ENCODE measurements at places on chromosomes 1 and 21.

DNA sequence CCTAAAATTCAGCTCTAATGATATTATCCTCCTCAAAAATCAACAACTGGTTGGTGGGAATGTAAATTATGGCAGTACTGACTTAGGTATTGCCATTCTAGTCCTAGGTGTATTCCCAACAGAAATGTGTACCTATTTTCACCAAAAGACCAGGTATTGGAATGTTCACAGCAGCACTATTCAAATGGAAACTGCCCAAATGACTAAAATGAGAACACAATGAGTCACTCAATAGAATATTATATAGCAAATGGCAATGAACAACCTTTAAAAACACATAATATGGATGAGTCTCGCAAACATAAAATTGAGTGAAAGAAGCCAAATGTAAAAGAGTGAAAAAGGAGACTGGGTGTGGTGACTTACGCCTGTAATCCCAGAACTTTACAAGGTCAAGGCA lies 44.9 kb downstream of the GADD45A start:
- no peak for DNase-seq

GRCh38 chr1:30159015-30159414 lies 564.4 kb downstream of the MATN1 start:
- DNase-seq = no peak

GRCh38 chr1:32892368-32893197 lies 6.3 kb downstream of the HPCA start:
- no peak for DNase-seq

- no peak for DNase-seq
Measured at GRCh38 chr21:15282665-15283064, 217.9 kb upstream of the NRIP1 start.

- DNase-seq = no peak
Measured at GRCh38 chr21:42584296-42584641, 69.2 kb upstream of the PDE9A start.

- DNase-seq = no peak
Measured at GRCh38 chr1:48495911-48496310, 23.9 kb upstream of the SPATA6 start.

- DNase-seq = peak; percentile 54
Measured at GRCh38 chr21:45167796-45168222, 93.4 kb downstream of the ADARB1 start.

DNA sequence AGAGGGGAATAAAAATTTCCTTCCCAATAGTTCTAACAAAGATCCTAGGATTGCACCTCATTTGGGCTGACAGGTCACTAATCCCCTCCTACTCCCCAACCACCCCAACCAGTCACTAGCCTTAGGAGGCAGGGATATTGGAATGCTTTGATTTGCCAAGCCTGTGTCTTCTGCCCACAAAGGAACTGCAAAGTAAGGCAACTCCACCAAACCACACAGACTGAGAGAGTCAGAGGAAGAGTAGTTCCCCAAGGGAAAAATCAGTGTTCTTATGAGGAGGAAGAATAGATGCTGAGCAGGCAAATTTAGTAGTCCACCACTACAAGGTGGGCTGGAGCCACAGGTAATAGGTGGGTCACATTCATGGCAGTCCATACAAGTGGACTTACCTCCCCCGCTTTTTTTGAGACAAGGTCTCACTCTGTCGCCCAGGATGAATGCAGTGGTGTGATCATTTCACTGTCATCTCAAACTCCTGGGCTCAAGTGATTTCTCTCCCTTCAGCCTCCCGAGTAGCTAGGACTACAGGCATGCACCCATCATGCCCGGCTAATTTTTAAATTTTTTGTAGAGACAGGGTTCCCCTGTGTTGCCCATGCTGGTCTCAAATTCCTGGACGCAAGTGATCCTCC lies 3.7 kb upstream of the TMEM39B start:
- DNase-seq = no peak

- DNase-seq = no peak
Measured at GRCh38 chr1:117049857-117050256, 10.3 kb upstream of the TTF2 start.

DNA sequence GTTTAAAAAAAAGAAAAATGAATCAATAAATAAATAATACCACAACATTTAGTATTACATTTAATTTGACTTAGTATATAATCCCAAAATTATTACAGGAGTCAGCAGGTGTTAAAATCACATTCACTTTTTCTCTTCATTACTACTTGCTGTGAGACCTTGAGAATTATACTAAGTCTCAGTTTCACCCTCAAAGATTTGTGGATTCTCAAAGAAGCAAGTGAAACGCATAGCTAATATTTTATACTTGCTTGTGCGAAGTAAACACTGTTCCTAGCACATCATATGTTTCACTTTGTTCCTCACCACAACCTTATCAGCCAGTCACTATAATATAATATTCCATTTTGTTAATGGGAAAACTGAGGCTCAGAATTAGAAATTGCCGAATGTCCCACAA lies 4.0 kb downstream of the CLCA1 start:
- no peak for DNase-seq

GRCh38 chr1:90881034-90881433 lies 140.8 kb downstream of the ZNF644 start:
- no peak for DNase-seq

DNA sequence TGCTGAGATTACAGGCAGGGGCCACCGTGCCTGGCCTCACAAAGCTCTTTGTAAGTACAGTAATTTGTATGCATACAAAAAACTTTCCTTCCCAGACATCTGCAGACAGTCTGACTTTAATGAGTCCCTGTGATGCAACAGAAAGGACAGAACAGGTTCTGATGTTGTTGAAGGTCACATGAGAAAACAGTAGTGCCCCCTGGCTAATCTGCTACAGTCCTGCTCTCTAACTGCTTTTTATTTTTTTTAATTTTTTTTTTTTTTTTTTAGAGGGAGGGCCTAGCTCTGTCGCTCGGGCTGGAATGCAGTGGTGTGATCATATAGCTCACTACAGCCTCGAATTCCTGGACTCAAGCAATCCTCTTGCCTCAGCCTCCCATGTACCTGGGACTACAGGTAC lies 36.7 kb downstream of the ACBD3 start:
- no peak for DNase-seq

GRCh38 chr1:160625725-160626498 lies 20.9 kb downstream of the SLAMF1 start:
- no peak for DNase-seq

- DNase-seq = no peak
Measured at GRCh38 chr1:20719261-20719660, 1.5 kb upstream of the KIF17 start.

GRCh38 chr1:11594625-11595024 lies 59.6 kb downstream of the FBXO2 start:
- no peak for DNase-seq

- no peak for DNase-seq
Measured at GRCh38 chr1:236284291-236284721, 2.5 kb upstream of the ERO1B start.

GRCh38 chr1:153795934-153796785 lies 21.0 kb downstream of the SLC27A3 start:
- DNase-seq = no peak

GRCh38 chr1:44822981-44823451 lies 14.7 kb downstream of the BTBD19 start:
- no peak for DNase-seq

DNA sequence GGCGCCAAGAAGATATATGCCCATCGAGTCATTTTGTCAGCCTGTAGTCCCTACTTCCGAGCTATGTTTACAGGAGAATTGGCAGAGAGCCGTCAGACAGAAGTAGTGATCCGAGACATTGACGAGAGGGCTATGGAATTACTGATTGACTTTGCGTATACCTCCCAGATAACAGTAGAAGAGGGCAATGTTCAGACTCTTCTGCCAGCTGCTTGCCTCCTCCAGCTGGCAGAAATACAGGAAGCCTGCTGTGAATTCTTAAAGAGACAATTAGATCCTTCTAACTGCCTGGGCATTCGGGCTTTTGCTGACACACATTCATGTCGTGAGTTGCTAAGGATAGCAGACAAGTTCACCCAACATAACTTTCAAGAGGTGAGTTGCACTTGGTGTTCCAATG lies 19.1 kb downstream of the KLHL20 start:
- DNase-seq = no peak

GRCh38 chr1:55428944-55429931 lies 214.1 kb upstream of the USP24 start:
- DNase-seq = peak; percentile 29

- DNase-seq = no peak
Measured at GRCh38 chr1:4110888-4111287, 210.8 kb upstream of the C1orf174 start.

DNA sequence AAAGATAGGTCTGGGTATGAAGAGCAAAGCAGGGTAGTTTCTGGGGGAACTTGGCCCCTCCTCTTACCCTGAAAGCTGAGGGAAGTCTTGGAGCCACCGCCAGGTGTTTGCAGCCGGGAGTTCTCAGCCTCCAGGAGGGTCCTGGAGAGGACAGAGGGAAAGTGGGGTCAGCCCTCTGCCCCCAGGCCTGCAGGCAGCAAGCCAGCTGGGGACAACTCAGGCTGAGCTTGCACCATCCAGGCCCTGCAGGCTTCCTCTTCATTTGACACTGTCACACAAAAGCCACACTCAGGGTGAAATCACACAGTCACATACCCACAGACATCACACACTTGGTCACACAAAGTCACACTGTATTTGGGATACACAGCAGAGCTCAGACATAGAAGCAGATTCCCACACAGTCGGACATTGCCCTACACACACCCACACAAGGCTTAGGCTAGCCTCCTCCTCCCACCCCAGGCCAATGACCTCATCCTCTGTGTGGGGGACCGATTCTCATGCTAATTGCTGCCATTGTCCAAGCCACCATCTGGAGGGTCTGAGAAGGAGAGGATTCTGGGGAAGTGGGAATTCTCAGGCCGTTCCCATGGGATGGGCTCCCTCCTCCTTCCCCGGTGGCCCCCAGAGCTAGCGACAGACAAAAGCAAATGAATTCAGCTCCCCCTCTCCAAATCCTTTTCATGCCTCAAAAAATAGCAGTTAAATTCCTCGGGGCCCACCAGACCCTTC lies 3.7 kb downstream of the NES start:
- no peak for DNase-seq

DNA sequence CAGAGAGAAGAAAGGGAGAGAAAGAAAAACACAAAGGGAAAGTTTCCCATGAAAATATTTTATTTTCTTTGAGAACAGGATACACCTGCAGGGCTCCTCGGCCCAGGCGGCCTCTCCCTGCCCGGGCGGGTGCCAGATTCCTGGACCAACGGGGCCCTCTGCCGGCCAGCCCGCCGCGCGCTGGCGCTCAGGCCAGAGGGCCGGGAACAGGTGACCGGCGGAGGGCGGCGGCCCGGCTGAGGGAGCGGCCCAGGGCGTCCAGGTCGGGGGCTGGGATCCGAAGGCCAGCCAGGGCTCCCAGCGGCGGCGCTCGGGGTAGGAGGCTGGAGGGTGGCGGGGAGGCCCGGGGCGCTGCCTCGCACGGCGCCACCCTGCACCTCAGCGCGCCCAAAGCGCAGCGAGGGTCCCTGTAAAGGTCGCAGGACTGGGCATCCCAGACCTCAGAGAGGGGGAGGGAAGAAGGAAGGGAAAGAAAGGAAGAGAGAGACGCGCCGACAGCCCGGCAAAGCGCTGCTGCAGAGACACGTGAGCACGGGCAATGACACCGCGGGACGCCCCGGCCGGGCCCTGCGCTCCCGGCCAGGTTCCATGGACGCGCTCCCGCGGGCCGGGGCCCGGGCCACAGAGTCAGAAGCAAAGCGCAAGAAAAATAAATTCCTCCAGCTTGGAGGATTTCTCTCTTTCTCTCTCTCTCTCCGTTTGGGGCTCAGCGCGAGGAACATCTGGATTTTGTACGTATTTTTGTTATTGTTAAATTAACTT lies 927 bp downstream of the WNT9A start:
- peak; percentile 74 for DNase-seq

- no peak for DNase-seq
Measured at GRCh38 chr1:166601650-166602278, 237.5 kb upstream of the POGK start.

GRCh38 chr1:64757213-64757612 lies 12.3 kb downstream of the RAVER2 start:
- no peak for DNase-seq

DNA sequence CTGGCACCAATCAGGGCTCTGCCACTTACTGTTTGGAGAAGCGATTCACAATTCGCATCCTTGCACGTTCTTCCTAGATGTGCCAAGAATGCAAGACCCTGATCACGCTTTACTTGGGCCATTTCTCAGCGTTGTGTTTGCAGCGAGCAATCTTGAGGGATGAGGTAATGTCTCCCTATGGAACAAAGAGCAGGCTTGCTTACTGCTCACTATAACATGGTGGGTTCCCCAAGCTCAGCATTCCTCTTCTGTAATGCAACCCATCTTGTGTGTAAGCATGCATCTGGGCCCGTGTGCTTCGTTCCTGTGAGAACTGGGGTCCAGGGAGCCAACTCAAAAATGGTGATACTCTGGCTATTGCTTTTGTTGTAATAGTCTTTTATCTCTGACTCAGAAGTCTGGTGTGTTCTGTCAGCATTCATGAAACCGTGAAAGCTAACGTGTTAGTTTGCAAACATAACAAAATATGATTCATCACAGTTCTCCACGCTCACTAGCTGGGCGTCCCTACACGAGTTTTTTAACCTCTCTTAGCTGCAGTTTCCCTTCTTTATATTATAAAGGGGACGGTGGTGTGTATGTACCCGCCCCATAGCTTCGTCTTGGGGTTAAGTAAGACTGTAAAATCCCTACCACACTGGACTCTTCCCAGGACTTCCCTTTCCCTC lies 33.3 kb downstream of the DNTTIP2 start:
- peak; percentile 77 for DNase-seq

DNA sequence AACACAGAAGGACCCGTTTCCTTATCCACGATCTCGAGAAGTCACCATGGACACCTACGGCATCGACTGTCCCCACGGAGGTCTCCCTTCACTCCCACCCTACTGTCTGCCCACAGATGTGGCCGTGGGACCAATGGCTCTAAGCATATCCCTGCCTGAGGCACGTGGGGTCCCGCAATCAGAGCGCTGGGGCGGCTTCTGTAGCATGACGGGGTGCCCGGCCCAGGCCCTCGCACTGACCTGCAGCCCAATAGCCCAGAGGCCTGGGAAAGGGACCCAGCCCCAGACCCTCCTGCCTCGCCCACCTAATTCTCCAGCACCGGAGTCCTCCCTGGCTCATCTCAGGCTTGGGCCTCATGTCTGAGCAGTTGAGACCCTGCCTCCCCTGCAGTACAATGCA lies 132.5 kb downstream of the NPHP4 start:
- no peak for DNase-seq

Measured in lung (tissue), 17 donors.